ENCODE measurements at places on chromosomes 4 and X. TPM values are rescaled to one million over a fixed set of nuclear protein-coding genes. Genes with fewer than 3 reads are reported as not detected.

GRCh38 chrX:5051831-5052491, 1176.7 kb downstream of the NLGN4X start:
- peak; percentile 56 for DNase-seq

- peak; percentile 80 for DNase-seq
Measured at GRCh38 chrX:154373340-154374306, 811 bp downstream of the FLNA start.

- no peak for DNase-seq
Measured at GRCh38 chr4:139275281-139275735, 4.7 kb downstream of the MGARP start.

GRCh38 chrX:12843668-12844279, 23.1 kb upstream of the TLR7 start:
- DNase-seq: no peak

- DNase-seq: no peak
Measured at GRCh38 chr4:109684727-109685126, 18.5 kb downstream of the CASP6 start.

- DNase-seq: no peak
Measured at GRCh38 chr4:56450342-56450741, 14.3 kb downstream of the PAICS start.

GRCh38 chrX:134570899-134571298, 87.4 kb downstream of the PLAC1 start:
- no peak for DNase-seq

GRCh38 chrX:88903989-88904718, 157.1 kb downstream of the CPXCR1 start:
- DNase-seq: no peak

DNA sequence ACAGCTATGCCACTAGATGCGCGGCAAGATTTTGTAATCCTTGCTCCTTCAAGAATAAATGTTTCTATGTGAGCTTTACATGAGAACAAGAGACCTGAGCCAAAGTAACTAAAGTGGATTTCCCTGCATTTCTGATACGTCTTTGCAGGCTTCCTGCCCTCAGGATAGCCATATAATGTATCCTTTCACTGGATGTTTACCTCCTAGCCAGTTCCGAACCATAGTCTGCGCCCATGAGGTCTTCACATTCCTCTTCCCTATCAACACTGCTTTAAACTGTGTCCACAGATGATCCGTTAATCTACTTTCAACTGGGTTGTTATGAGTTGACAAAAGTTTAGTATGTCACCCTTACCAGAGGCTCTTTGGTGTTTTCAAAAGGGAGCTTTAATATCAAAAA, 1889.1 kb upstream of the AGA start:
- DNase-seq: no peak

- no peak for DNase-seq
Measured at GRCh38 chrX:108699368-108699767, 37.0 kb downstream of the IRS4 start.

DNA sequence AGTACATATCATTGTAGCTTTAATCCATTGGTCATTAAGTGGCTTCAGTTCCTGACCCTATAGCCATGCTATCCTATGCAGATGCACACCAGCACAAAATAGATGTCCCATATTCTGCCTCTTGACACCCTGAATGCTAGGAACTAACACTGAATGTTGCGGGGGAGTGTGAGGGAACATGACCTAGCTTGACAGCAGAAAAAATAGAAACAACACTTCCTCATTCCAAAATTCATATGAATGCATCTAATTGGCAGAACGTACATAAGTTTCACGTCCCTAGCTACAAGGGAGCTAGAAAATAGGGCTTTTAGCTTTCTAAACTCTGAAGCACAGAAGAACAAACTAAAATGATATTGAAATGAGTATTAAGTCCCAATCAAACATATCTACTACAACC, 14.4 kb upstream of the DCAF8L1 start:
- DNase-seq: no peak

DNA sequence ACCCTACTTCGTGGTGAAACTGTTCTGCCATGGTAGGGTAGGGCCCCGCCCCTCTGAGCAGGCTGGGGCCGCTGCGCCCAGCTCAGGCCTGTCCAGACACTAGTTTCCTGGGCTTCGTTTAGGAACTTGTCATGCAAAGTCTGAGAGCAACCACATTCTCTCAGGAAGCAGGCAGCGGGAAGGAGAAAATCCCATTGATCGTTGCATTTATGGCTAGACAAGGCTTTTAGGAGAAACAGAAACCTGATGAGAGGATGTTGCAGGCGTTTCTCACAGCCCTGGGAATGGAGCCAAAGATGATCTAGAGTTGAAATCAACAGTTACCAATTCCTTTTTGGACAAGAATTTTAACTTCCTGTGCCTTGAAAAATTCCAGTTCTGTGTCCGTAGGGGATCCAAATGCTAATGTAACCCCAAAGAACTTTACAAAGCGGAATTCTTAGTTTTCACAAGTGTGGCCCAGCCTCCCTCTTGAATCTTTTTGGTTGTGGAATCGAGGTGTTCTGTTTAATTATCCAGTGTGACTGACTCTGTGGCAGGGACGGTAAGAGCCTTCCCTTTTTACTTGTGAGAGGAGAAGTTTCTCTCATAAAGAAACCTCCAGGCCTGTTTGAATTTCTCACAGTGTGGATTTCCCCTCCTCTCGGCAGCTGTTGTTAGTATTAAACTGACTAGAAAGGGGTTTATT, 4.5 kb upstream of the CXCL9 start:
- peak; percentile 87 for DNase-seq

- no peak for DNase-seq
Measured at GRCh38 chrX:77162777-77163176, 284.4 kb upstream of the FGF16 start.

- DNase-seq: no peak
Measured at GRCh38 chrX:44265559-44265958, 77.9 kb downstream of the EFHC2 start.

GRCh38 chr4:188023682-188024081, 28.1 kb downstream of the ZFP42 start:
- peak; percentile 97 for DNase-seq

- DNase-seq: no peak
Measured at GRCh38 chrX:2449135-2449886, 51.5 kb downstream of the DHRSX start.

DNA sequence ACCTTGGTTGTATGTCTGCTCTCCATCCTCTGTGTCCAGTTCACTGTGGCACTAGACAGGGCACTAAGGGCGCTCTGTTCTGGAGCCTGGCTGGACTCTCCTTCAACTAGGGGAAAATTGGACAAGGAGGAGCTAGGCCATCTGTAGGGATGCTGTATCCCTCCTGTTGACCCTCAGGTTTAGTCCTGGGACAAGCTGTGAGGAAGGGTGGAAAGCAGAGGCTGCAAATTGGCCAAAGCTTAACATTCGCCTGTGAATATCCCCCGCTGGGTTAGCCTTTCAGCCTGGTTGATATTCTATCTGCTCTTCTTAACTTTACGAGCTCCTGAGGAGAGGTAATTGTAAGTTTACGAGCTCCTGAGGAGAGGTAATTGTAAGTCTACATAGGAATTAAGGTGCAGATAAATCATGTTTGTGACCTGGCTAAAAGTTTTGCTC, 64.4 kb upstream of the ENPEP start:
- DNase-seq: no peak

GRCh38 chr4:159227984-159228383, 125.1 kb downstream of the RAPGEF2 start:
- DNase-seq: peak; percentile 63

- DNase-seq: no peak
Measured at GRCh38 chr4:169922632-169923276, 103.4 kb downstream of the MFAP3L start.

- no peak for DNase-seq
Measured at GRCh38 chrX:56618323-56618722, 54.9 kb downstream of the UBQLN2 start.

GRCh38 chr4:88350786-88351185, 27.9 kb upstream of the HERC6 start:
- DNase-seq: no peak

DNA sequence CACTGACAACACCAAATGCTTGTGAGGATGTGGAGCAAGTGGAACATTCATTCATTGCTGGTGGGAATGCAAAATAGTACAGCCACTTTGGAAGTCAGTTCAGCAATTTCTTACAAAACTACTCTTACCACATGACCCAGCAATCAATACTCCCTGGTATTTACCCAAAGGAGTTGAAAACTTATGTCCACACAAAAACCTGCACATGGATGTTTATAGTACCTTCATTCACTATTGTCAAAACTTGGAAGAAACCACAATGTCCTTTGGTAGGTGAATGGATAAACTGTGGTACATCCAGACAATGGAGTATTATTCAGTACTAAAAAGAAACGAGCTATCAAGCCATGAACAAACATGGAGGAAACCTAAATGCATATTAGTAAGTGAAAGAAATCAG, 27.5 kb downstream of the HUWE1 start:
- DNase-seq: no peak

- no peak for DNase-seq
Measured at GRCh38 chr4:24820541-24820940, 25.2 kb downstream of the SOD3 start.

- peak; percentile 60 for DNase-seq
Measured at GRCh38 chrX:135327299-135327698, 18.0 kb downstream of the ETDC start.

DNA sequence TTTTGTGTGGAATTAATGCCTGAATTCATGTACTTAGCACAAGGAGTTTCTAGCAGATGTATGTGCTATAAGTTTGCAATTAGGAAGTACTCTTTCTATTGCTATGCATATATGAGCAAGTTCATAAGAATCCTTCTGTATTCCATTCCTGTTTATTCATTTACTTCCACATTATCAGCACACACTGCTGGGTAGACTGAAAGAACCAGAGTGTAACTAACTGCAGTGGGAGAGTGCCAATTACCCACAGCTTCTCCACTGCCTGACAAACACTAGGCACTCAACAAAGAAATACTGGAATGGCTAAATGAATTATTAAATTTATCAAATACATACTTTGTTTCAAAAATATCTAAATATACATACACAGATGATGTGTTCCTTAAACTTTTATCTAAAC, 219.6 kb downstream of the CAMK2D start:
- no peak for DNase-seq

DNA sequence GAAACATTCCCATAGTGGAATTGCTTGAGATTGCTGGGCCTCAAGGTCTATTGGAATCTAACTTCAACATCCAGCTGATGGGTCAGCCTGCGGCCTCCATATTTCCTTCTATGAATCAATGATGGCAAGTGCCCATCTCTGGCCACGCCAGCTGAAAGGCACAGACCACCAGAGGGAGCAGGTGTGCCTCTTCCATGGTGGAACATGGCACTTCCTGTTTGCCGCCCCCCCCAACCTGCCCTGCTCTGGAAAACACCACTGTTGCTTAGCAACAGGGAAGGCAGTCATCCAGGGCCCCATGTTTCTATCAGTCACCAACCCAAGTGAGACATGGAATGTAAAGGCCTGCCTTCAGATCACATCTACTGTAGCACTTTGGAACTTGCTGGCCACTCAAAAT, 11.6 kb downstream of the PAGE4 start:
- DNase-seq: peak; percentile 17

GRCh38 chrX:68633981-68634380, 13.5 kb upstream of the STARD8 start:
- no peak for DNase-seq

DNA sequence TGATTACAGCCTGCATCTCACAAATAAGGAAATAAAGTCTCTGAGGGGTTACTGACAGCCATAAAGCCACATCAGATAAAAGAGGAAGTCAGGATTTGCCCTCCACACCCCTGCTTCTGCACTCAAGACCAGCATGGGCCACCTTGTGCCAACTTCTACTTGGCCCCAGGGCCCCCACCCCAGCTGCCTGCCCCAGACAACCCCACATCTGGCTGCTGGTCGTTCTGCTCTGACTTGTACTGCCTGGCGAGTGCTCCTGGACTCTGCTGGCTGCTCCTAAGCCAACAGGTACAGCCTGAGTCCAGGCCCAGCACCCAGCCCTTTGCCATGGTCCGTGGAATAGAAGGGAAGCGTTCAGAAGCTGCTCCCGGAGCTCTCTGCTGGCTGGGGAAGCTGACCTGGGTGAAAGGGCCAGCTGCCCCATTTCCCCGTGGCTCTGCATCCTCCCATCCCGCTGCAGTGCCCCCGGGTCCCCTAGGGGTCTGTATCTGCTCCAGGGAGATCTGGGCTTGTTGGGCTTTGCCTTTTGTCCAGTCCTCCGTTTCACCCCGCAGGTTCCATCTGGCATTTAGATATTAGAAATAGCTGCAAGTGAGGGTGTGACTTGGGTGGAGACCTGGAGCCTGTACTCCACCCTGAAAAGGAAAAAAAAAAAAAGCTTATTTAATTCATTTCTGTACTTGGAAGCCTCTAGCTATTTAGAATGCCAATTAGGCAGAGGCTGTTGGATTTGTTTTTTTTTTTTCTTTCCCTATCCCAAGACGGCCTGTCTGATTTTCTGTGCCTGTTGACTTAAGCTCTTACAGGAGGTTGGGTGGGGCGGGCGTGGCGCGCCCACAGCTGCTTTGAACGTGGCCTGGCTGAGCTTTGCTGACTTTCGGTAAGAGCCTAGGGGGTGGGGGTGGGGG, 194.7 kb downstream of the PTTG2 start:
- no peak for DNase-seq

MAGEB17 gene
- not detected for total RNA-seq

SYP gene
- 0.28 TPM for total RNA-seq

WAS gene
- 0.21 TPM for total RNA-seq

GLUD2 gene
- 0.25 TPM for total RNA-seq

INTU gene
- 3.1 TPM for total RNA-seq

RBM47 gene
- 14.0 TPM for total RNA-seq

PRRG3 gene
- not detected for total RNA-seq

NXF2 gene
- total RNA-seq: not detected

ZNF630 gene
- total RNA-seq: 1.3 TPM

RNF175 gene
- total RNA-seq: not detected

PRKG2 gene
- total RNA-seq: 0.63 TPM

POU3F4 gene
- total RNA-seq: not detected

UGT2B11 gene
- not detected for total RNA-seq
